ENCODE measurements at places on chromosomes 11 and 22.

- DNase-seq = peak; percentile 57
Measured at GRCh38 chr11:3095712-3096361, 38.6 kb upstream of the CARS1 start.

DNA sequence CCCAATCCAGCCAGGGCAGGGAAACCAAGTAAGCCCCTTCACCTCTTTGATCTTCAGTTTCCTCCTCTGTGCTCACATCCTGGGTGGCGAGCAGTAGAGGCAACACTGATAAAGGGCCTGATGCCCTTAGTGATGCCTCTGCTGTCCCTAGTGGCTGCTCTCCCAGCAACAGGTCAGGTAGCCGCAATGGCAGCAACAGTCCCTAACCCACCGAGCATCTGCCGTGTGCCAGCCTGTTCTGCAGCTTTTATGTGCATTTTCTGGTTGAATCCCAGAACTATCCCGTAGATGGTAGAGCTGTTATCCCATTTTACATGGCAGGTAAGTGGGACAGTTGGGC lies 5.2 kb downstream of the SCYL1 start:
- DNase-seq = no peak

DNA sequence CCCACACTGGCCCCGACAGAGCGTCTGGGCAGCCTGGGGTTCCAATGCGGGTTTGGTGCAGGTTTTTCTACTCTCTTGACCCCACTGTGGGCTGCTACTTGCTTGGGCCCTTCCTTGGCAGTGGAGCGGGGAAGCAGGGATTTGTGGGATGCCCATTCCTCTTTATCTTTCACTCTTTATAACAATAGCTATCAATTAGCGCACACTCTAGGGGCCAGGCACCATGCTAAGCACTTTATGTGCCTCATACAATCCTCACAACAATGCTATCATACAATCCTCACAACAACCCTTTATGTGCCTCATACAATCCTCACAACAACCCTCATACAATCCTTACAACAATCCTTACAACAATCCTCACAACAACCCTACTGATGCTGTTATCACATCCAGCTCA lies 12.7 kb downstream of the ACCS start:
- no peak for DNase-seq

GRCh38 chr22:38246046-38246658 lies 26.7 kb downstream of the TMEM184B start:
- DNase-seq = no peak

DNA sequence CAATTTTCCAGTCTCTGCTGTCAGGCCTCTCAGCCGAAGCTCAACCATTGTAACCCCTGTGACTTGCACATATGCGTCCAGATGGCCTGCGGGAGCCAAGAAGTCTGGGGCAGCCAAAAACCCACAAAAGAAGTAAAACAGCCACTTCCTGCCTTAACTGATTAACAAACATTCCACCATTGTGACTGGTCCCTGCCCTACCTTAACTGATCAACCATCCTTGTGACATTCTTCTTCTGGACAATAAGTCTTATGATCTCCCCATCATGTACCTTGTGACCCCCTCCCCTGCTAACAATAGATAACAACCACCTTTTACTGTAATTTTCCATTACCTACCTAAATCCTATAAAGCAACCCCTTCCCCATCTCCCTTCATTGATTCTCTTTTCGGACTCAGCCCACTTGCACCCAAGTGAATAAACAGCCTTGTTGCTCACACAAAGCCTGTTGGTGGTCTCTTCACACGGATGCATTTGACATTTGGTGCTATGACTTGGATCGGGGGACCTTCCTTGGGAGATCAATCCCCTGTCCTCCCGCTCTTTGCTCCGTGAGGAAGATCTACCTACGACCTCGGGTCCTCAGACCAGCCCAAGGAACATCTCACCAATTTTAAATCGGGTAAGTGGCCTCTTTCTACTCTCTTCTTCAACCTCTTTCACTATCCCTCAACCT lies 1.3 kb upstream of the NDUFC2 start:
- no peak for DNase-seq

DNA sequence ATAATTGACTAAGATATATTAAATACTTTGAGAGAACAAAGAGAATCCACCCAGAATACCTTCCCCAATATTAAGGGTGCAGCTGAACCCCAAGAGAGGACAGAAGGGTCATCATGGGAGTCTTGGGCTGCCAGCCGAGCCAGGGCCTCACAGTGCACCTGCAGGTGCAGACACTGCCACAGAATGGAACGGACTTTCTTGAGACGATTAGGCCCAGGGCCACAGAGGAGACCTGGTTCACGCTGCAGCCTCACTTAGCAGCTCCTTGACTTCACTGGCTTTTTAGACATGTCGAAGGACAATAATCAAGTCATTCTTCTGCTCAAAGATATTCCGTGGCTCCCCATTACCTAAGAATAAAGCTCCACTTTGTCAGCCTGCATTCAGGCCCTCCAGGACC lies 100.6 kb downstream of the PHF21B start:
- no peak for DNase-seq

DNA sequence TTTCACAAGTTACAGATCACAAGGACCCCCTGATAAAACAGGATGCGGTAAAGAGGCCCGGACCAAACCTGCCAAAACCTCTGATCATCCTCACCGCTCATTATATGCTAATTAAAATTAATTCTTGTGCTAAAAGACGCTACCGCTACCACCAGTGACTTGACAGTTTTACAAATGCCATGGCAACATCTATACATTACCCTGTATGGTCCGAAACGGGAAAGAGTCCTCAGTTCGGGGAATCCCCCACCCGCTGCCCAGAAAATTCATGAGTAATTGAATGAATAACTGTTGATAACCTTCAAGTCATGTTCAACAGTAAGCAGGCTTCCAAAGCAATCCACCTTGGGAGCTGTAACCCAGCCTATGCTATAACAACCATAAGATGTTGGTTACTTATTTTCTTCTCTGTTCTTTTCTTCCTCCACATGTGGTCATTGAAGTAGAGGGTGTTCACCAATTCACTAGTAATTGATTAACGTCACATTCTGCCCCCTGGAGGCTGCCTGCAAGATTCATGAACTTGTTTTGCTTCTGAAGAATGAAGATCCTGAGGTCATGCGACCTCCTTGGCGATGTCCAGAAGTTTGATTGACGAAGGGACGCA lies 20.6 kb downstream of the APOBEC3H start:
- DNase-seq = no peak

GRCh38 chr11:129861702-129862522 lies 33.5 kb downstream of the NFRKB start:
- DNase-seq = peak; percentile 98

GRCh38 chr11:1162491-1163311 lies 4.9 kb downstream of the MUC5AC start:
- no peak for DNase-seq

GRCh38 chr22:36411589-36412258 lies 24.0 kb upstream of the MYH9 start:
- no peak for DNase-seq
